ENCODE measurements at places on chromosomes 13 and 19. TPM values are rescaled to one million over a fixed set of nuclear protein-coding genes. Genes with fewer than 3 reads are reported as not detected.

Gene SLITRK1
- 0.33 TPM for polyA plus RNA-seq

Gene RSPH6A
- 0.08 TPM for polyA plus RNA-seq

Gene CYP2S1
- polyA plus RNA-seq = 0.23 TPM

Gene VSTM1
- not detected for polyA plus RNA-seq

Gene ZNF773
- polyA plus RNA-seq = 3.6 TPM

Gene ISYNA1
- polyA plus RNA-seq = 187 TPM

Gene CYP2A7
- polyA plus RNA-seq = not detected

Gene WDR87
- polyA plus RNA-seq = 0.02 TPM

Gene CABP5
- not detected for polyA plus RNA-seq

Gene PRX
- 3.2 TPM for polyA plus RNA-seq

Gene SRRM5
- polyA plus RNA-seq = 1.3 TPM

Gene FUT3
- polyA plus RNA-seq = 12.0 TPM

Gene IGSF23
- polyA plus RNA-seq = 1.1 TPM

Gene FAM216B
- not detected for polyA plus RNA-seq

Gene LGI4
- polyA plus RNA-seq = 17.9 TPM

Gene ZSCAN1
- polyA plus RNA-seq = 2.5 TPM

Gene MAST1
- 7.3 TPM for polyA plus RNA-seq
